CD4-positive, alpha-beta T cell (primary cell): ENCODE measurements at places on chromosomes 12 and 14.
A peak's percentile ranks its signal among the peaks of the same experiment; 100 is the strongest.

DNA sequence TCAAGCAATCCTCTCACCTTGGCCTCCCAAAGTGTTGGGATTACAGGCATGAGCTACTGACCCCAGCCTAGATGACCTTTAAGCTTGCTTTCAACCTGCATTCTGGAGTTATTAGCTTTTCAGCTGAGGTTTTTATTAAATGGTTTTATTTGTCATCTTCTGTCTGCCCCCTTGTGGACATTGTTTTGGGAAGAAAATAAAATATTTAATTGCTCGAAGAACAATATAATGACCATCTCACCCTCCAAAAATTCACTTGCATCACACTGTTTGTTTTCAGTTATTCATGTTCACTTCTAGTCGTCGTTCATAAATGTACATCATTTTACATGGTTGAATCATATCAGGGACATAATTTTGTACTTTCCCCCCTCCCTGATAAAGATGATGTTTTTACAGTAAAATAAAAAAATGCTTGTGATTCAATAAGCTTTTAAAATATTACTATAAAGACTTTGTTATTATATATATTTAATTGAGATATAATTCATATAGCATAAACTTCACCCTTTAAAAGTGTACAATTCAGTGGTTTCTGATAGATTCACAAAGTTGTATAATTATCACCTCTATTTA lies 10.1 kb upstream of the SPATS2 start:
- DNase-seq = no peak

- no peak for DNase-seq
Observed at GRCh38 chr12:54021432-54022013, 6.7 kb upstream of the HOXC6 start.

DNA sequence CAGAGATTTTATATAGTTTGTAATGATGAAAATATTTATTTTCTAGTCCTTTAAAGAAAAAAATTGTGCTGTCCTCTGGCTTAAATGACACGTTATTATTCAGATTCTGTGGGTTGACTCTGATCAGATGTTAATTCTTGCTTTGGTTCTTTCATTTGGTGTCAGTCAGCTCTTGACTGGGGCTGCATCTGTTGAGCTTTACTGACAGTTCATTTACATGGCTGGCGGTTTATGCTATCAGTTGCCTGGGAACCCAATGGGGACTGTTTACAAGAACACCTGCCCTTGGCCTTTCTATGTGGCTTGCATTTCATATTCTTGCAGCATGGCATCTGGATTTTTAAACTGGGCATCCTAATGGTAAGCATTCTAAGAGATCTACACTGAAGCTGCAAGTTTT lies 667.1 kb upstream of the FBXO33 start:
- no peak for DNase-seq

GRCh38 chr12:116561181-116561821 lies 2.1 kb downstream of the MAP1LC3B2 start:
- no peak for DNase-seq

DNA sequence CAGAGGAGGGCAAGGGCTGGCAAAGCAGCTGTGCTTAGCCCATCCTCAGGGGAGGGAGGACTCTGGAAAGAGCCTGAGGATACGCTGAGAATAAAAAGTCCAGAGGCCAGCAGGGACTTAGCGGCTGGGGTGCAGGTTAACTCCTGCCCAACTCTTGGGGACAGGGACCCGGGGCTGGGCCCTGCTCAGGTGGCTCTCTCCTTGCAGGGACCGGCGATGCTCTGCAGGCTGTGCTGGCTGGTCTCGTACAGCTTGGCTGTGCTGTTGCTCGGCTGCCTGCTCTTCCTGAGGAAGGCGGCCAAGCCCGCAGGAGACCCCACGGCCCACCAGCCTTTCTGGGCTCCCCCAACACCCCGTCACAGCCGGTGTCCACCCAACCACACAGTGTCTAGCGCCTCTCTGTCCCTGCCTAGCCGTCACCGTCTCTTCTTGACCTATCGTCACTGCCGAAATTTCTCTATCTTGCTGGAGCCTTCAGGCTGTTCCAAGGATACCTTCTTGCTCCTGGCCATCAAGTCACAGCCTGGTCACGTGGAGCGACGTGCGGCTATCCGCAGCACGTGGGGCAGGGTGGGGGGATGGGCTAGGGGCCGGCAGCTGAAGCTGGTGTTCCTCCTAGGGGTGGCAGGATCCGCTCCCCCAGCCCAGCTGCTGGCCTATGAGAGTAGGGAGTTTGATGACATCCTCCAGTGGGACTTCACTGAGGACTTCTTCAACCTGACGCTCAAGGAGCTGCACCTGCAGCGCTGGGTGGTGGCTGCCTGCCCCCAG lies 2.8 kb downstream of the B3GNT4 start:
- DNase-seq = no peak

DNA sequence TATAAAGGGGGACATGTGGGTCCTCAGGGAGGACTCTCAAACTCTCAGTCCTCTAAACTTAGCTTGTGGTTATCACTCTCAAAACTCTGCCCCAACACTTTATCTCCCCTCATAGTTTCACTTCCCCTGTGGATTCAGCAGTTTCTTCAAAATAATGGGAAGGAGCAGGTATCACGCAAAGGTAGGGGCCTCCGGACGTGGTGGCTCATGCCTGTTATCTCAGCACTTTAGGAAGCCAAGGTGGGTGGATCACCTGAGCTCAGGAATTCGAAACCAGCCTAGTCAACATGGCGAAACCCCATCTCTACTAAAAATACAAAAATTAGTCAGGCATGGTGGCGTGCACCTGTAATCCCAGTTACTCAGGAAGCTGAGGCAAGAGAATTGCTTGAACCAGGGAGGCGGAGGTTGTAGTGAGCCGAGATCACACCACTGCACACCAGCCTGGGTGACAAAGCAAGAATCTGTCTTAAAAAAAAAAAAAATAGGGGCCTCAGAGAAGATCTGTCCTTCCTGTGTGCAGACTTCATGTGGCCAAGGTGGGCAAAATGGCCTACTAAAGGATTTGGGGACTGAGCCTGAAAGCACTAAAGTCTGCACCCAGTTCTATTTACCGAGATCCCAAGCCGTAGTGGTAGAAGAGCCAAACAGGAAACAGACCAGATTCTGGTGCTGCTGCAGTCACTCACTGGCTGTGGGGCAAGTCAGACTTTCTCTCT lies 6.4 kb downstream of the ITGB7 start:
- DNase-seq = no peak

- no peak for DNase-seq
Observed at GRCh38 chr12:10829994-10830393, 3.8 kb upstream of the TAS2R10 start.

DNA sequence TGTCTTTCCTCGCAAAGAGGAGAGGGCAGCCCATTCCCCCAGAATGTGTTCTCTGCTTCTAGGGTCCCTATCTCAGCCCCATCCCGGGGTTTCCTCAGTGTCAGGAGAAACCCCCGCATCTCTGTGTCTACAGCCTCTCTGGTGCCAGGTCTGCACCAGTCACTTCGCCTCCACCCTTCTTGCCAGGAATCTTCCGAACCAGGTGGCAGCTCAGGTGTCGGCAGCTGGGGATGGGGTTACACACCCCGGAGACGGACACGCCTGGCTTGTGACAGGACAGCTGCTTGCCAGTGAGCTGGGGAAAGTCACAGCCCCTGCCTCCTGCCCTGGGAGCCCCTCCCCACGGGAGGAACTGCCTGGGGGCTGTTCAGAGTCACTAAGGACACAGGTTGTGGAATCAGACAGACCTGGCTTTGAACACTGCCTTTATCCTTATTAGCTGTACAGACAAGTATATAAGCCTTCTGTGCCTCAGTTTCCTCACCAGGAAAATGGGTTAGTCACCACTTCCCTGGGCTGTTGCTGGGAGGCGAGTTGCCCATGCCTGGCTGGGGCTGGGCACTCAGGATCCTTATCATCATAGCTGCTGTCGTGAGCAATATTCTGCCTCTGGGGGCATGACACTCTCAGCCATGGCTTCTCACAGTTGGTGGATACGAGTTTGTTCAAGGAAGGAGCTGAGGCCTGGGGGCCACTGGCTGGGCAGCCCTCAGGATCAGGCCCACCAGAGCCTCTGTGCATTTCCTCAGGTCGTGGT lies 10.8 kb downstream of the HIP1R start:
- no peak for DNase-seq

DNA sequence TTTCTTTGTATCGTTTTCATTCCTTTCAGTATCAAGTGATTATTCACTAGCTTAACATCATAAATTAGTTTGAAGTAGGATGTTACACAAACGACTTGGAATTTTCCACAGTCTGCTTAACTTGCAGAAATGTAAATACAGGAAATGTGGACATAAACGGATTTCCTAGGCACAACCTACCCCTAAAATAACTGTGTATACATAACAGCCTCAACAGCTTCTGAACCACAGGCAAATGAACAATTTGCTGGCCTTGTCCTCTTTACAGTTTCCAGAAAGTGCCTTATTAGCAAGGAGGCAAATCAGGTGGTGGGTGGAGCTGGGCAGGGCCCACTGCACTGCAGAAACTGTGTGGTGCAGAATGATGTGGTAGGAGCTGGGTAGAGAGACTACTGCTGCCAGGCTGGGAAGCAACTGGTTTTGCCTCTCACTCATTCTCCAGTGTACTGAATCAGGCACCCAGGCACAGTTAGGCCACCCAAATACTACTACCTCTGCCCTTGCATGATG lies 14.1 kb downstream of the DRAM1 start:
- no peak for DNase-seq

DNA sequence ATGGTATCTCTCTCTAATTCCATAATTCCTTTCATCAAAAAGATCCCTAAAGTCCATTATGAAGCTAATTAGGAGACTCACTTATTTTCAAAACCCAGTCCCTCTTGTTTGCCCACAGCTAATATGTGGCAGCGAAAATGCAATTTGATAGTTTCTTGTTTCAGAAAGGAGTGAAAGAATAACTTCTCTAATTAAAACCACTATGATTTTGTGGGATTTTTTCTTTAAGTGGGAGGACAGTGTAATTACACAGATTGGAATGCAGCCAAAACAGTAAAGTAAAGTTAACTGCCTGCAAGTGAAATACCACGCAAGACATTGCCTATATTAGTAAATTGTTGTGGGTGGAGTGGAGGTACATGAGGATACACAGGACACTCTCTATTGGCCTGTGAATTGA lies 50.0 kb downstream of the PTPRO start:
- DNase-seq = no peak

DNA sequence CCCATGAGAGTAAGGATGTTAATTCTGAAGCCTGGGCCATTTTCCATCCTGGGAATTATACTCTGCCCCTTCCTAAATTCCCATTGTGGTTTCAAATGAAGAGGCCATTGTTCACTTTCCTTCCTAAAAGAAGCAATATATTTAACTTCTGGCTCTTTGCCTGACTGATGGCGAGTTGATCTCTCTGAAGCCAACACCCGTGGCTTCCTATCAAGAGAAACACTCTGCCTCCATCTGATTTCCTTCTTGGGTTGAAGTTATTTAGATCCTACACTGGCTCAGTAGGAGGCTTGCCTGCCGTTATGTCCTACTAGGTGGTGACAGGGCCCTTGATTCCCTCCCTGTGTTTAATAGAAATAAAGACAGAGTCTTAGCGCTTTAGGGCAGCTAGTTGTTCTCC lies 97.4 kb downstream of the PRKCH start:
- DNase-seq = no peak

DNA sequence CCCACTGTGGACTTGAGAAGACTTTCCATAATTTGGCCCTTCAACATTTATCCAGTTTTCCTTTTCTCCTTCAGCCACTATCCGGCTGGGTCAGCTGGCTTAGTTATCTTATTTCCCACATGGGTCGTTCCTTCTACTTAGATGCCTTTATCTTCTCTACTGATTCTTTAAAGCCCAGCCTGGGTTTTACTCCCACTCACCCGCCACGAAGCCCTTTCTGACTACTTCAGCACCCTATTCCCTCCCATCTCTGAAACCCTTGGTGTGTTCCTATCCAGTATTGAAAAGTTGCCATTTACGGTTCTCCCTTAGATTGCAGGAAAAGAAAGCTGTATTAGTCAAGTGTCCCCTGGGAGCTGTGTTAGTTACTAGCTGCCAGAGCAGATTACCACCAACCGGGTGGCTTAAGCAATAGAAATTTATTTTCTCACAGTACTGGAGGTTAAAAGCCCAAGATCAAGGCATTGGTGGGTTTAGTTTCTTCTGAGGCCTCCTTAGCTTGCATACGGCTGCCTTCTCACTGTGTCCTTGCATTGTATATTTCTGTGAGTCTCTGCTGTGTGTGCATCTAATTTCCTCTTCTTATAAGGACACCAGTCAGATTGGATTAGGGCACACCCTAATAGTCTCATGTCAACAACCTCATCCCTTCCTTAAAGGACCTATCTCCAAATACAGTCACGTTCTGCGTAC lies 105.5 kb downstream of the GPATCH2L start:
- no peak for DNase-seq

DNA sequence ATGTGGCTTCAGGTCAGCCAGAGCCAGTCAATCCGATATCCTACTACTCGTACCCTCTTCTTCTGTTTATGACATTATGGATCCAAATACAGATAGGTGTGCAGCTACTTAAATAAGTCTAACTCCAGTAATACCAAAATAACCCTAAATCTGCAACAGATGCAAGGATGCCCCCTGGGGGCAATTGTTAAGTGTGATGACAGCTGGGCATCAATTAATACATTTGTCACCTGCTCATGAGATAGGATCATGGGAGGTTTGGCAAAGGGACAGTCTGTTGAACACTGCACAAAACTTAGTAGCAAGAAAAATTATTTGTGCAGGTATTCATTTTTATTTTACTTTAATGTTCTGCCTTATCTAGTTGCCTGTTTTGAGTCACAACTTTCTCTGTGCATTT lies 83.2 kb downstream of the SLC38A6 start:
- no peak for DNase-seq

GRCh38 chr12:18689771-18690170 lies 48.0 kb downstream of the PLCZ1 start:
- DNase-seq = no peak

- DNase-seq = no peak
Observed at GRCh38 chr12:48978291-48978740, at the start of gene WNT1. Gene WNT1 (plus strand): TSS chr12:48978322. CDS start chr12:48978651, 329 bp downstream.

- DNase-seq = no peak
Observed at GRCh38 chr12:39064708-39065107, 159.3 kb upstream of the CPNE8 start.

GRCh38 chr12:65640489-65640901 lies 183.8 kb upstream of the HMGA2 start:
- DNase-seq = no peak

DNA sequence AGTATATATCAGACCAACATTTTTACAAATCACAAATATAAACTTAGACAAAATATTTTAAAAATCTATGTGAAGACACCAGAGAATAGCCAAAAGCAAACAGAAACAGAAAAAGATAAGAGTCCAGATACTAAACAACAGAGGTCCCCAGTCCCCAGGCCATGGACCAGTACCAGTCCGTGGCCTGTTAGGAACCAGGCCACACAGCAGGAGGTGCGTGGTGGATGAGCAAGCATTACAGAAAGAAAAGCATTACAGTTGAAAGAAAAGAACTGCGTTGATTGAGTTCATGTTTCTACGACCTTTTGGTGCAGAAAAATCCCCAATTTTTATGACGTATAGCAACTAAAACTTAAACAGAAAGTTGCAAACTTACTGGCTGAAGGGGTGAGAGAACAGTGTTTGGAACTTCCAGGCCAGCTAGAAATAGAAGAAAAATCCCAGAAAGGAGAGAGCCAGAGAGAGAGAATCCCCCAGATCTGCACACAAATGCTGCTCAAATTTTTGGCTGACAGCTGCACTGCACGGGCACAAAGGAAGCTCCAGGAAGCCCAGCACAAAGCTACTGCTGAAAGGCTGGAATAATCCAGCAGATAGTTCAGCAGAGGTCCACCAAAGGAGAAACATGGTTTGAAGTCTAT lies 159.6 kb upstream of the C14orf180 start:
- no peak for DNase-seq

GRCh38 chr14:54175298-54175942 lies 218.8 kb upstream of the BMP4 start:
- DNase-seq = peak; percentile 55

- DNase-seq = no peak
Observed at GRCh38 chr14:24058260-24058950, 6.6 kb downstream of the CARMIL3 start.
